GM03348 (cell line): ENCODE measurements at places on chromosomes 7 and 10.
A peak's percentile ranks its signal among the peaks of the same experiment; 100 is the strongest.

- no peak for DNase-seq
Measured at GRCh38 chr7:6032167-6032566, 991 bp downstream of the ANKRD61 start.

- DNase-seq = peak; percentile 60
Measured at GRCh38 chr10:91883549-91884444, 25.5 kb downstream of the FGFBP3 start.

DNA sequence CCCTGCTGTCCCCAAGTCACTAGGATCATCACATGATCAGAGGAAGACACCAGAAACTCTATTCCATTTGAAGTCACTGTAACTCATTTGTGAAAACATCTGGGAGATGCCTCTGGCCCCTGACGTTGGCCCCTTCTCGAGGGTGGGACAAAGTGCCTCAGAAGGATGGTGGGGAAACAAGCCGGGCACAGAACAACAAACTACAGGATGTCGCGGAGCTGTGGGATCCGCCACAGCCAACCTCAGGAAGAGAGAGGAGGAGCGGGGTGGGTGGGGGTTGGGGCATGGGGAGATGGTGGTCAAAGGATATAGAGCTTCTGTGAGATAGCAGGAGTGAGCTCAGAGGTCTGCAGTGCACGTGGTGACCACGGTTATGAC is 265.6 kb upstream of the TCERG1L start:
- no peak for DNase-seq

DNA sequence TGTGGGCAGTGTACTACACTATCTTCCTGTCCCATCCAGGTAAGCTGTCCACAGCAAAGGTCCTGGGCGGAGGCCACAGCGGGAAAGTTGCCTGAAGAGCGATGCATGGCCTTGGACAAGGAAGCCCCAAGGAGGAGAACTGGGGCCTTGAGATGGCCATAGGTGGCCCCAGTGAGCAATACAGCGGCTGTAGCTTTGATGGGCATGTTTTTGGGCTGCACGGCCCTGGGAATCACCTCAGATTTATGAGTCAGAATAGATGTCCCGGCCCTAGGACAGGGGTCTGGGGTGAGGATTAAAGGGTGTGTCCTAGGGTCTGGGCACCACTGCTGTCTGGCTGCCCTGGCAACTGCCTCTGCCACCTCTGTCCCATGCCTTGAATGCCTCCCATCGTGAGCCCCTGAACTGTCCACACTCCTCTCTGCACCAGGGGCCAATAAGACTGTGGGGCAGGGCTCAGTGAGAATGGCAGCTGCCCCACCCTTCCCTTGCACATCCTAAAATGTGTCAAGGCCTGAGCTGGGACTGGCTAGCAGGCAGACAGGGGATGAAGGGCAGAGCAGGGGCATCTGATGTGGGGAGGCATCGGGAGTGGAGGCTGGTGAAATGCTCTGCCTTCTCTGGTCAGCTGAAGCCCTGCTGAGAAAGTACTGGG is 9.4 kb upstream of the IRF5 start:
- DNase-seq = no peak

- DNase-seq = no peak
Measured at GRCh38 chr10:51030480-51030879, 43.8 kb upstream of the PRKG1 start.

DNA sequence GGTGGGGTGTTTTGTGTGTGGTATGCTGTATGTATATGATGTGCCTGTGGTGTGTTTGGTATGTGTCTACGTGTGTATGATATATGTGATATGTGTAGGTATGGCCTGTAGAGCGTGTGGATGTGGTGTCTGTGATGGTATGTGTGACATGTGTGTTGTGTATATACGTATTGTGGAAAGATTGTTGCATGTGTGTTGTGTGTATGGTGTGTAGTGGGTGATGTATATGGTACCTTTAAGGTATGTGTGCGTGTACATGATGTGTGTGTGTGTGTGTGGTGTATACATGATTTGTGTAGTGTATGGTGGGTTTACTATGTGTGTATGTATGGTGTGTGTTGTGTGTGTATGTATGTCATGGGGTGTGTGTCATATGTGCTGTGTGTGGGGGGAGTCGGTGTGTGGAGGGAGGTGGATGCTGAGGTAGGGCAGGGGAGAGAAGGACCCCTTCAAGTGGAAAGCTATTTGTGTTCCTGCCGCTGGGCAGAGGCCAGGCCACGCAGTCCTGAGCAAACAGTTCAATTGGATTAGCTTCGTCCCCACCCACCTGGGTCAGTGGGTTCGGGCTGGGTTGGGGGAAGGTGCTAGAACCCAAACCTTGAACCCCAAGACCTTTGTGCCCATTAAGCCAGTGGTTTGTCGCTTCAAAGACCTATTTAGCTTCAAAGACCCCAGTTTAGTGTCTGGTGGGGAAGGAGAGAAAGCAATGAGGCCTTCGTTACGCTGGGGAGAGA is 1.9 kb upstream of the TRPV6 start:
- no peak for DNase-seq

- DNase-seq = no peak
Measured at GRCh38 chr7:157001920-157002818, 8.3 kb downstream of the MNX1 start.

GRCh38 chr7:45211066-45211465 is 53.5 kb downstream of the RAMP3 start:
- no peak for DNase-seq

GRCh38 chr7:47384755-47385535 is 197.0 kb downstream of the TNS3 start:
- no peak for DNase-seq

DNA sequence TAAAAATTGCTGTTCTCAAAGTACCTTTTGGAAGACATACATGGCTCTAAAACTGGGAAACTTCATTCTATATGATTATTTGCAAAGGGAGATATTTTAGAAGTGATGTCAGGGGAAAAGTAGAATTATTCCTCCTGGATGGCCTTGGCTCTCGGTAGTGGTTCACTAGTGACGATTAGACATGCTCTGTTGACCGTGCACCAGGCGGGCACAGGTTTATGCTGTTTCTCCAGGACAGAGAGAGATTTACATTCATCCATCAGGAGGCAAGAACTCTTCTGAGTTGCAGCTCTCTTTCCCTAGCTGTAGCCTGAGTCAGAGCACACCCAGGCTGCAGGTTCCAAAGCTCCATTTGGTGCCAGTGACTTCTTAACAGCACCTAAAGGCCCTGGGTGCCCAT is 184.9 kb upstream of the WDR11 start:
- DNase-seq = no peak

DNA sequence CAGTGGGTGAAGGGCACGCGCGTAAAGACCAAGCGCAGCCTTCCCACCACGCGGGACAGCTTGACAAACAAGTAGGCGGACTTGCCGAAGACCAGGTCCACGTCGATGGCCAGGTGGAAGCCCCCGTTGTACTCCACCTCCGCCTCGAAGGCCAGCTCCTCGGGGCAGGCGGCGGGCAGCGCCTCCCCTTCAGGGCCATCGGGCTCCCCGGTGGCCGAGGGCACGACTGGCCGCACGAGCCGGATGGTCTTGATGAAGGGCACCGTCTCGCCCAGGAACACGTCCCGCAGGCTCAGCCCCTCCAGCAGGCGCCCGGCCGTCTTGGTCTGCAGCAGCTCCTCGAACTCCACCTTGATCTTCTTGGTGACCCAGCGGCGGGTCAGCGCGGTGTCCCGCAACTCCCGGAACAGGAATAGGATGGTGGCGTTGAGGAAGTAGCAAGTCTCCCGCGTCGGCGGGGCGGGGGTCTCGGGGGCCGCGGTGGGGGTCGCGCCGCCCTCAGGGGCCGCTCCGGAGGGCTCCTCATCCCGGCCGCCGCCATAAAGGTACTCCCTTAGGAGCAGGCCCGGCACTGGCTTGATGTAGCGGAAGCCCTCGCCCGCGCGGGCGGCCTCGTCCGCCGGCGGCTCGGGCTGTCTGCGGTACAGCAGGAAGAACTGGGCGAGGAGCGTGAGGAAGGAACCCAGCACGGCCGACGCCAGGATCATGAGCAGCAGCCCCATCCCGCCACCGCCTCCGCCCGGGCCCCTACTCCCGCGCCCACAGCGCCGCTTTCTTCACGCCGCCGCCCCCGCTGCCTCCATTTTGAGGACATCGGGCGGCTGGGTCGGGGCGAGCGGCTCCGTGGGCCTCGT is 507 bp downstream of the PDZD8 start:
- peak; percentile 34 for DNase-seq

- DNase-seq = no peak
Measured at GRCh38 chr7:3358991-3359390, 57.9 kb downstream of the SDK1 start.

DNA sequence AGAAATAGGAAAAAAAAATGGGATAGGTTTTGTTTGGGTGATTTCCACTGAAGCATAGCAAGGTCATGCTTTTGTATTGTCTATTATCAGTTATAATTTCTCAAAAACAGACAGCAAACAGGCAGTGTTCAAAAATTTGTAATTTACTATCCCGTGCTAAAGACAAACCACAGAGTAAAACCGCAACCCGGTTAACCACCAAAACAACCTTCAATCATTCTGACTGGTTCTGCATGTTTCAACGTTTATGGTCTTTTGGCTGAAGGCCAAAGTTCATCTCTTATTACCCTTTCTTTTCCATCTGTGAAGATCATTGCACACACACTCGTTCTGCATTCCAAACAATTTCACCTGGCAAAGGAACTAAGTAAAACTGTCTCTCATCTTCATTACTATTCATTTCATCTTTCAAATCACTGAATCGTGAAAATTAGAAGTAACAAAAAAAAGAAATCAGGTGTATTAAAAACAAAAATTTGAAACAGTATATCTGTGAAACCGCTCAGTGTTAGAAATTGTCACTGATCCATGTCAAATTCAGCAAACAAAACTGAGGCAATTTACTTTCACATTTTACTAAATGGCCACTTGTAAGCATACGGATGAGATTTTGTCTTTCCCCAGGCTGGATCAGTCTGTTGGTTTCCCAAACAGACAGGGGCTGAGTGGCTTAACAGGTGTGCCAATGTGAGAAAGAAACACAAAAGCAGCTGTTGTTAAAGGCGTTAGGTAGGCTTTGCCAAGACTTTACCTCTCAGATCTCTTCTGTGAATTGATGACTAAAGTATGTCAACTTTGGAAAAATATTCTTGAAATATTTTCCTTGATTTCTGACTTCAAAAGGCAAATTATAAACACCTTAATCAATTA is 539.6 kb downstream of the CNTNAP2 start:
- DNase-seq = peak; percentile 7

DNA sequence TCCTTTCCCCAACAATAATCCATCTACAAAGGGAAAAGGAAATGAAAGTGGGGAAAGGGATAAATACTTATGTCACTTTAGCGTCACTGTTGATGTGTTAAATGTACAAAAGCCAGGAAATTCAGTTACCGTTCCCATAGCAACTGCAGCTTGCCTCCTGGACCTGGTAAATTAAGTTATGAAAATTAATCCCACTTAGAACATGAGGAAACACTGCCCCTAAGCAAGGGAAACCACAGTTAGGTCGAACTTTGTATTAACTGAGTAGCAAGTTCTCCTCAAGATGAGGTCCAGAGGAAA is 338.2 kb upstream of the AOAH start:
- DNase-seq = no peak

DNA sequence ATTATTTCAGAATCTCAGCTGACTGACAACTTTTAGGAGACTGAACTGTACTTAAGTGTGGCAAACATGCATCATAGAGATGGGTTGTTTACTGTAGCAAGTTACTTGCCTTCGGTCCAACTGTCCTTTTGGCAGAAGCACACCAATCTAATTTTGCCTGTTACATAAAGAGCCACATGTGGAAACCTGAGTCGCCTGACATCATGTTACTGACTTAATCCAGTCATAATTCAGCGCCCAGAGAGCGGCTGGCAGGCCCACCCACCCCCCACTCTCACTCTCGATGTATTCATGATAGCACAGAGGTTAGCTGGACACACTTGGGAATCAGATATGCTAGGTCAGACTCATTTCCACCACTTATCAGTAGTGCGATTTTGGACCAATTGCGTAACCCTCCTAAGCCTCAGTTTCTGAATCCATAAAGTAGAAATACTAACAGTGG is 57.3 kb upstream of the CAPZA2 start:
- DNase-seq = peak; percentile 40

DNA sequence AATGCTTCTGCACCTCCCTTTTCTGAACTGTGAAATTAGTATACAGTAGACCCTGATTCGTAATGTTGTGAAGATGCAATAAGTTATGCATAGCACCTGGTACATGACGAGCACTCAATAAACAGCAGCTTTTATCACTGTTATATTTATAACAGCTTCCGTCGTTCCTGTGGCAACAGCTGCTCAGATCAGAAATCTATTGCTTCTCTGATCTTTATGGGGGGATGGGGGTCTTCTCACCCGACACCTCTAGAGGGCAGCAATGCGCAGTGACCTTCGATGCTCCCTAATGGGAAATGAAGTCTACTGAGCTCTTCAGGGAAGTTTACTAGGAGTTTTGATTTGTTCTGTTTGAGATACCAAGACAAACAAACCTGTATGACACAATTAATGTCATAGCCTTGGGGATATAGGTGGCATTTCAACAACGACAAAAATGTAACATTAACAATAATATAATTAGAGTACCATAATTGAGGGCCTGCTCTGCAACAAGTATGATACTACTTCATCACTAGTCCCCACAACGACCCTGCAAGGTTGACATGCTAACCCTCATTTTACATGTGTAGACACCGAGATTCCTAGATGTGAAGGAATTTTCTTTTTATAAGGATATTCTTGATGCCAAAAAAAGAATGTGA is 289.6 kb downstream of the SFMBT2 start:
- peak; percentile 36 for DNase-seq

DNA sequence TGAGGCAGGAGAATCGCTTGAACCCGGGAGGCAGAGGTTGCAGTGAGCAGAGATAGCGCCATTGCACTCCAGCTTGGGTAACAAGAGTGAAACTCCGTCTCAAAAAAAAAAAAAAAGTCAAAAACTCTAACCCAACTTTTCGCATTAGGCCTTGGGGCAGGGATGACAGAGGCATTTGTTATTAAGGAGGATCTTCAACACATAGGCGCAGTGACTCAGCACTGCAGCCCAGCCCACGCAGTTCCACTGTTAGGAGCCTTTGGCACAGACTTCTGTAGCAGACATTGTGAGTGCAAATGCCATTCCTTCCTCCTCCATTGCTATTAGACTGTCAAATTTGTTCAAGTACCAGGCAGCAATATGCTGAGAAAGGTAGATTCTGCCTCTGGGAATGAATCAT is 43.1 kb upstream of the KLHL7 start:
- DNase-seq = peak; percentile 10

DNA sequence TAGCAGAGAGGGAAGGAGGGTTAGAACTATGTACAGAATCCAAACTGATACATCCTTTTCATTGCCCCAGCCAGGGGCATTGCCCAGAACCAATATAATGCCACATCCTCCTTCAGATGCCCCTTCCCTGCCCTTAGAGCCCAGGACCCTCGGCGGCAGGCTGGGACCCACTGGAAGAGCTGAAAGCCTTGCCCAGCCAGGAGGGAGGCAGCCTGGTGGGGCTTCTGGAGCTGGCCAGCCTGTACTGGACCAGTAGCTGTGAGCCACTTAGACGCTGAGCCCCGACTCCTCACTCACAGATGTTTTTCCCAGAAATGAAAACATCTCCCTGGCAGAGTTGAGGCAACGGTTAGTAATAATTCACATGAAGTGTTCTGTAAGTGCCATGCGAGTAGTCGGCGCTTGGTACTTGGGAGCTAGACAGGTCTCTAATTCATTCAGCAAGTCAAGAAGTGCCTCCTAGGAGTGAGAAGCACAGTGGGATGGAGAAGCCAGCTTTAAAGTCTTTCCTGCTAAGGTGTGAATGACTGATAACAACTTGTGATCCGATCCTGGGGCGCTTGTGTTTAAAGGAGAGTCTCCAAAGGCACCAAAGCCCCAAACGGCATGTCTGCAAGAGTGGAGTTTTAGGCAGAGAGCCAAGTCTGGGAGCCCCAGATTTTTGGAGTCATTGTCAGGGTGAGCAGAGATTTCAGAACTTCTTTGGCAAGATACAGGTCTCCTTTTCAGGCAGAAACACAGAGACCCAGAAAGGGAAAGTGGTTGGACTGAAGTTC is 9.8 kb downstream of the VSIR start:
- peak; percentile 44 for DNase-seq
